ENCODE measurements at places on chromosomes 2 and 18.

GRCh38 chr18:45755934-45756333, 32.0 kb downstream of the SLC14A1 start:
- DNase-seq: peak; percentile 56

GRCh38 chr2:106948540-106948939, 62.6 kb upstream of the ST6GAL2 start:
- DNase-seq: peak; percentile 51

DNA sequence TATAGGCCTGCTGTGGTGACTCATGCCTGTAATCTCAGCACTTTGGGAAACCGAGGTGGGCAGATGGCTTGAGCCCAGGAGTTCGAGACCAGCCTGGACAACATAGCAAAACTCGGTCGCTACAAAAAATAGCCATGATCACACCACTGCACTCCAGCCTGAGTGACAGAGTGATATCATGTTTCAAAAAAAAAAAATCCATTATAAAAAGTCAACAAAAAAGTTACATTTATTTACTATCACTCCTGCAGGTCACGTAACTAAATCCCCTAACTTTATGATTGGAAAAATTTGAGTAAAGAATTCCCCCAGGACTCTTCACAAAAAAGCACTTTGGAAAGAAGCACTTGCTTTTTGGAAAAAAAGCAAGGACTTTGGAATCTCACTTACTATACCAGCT, 46.4 kb upstream of the AGPS start:
- no peak for DNase-seq

- DNase-seq: peak; percentile 87
Measured at GRCh38 chr2:38716185-38716584, 35.0 kb downstream of the SRSF7 start.

DNA sequence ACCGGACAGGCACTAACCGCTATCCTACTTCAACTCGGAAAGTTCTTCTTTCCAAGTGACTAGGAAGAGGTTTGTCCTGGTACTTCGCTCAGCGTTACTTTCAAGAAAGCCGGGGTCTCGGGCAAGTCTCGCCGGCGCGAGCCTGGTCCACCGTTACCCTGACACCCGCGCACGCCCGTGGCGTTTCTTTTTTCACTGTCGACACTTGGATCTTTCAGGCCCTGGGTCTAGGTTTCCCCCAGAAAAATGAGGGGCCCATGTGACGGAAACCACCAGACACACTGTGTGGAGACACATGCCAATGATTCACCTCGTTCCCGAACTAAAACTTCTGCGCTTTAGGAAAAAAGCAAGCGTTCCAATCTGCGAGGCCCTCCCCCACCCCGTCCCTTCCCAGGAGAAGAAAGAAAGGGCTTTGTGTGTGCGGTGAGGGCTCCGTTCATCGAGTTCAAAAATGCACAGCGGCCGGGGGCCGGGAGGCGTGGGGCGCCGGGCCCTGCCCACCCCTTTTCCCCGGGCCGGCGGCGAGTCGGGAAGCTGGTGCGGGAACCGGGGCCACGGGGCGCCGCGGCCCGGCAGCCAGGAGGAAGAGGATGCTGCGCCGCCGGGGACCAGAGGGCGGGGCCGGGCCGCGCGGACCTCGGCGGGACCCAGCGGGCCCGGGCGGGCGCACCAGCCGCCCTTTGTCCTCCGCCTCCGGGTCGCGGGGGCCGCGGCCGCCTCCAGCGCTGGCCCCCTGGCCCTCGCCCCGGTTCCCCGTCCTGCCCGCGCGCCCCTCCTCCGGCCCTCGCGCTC, 2.6 kb downstream of the ZNF521 start:
- peak; percentile 78 for DNase-seq

DNA sequence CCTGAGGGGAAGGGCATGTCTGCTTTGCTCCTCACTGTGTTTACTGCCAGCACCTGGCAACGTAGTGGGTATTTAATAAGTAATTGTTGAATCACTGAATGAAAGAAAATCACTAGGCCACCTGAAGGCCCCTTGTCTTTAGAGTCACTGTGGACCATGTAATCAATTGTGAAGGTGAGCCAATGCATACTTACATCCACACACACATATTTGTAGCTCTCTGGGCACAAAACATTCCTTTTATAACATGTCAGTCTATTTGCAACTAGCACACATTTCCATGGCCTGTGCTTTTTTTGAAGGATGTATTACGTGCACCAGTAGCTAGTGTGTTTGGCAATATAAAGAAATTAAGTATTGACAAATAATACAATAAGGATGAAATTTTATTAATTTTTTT, 11.2 kb downstream of the ATP8B1 start:
- DNase-seq: no peak

GRCh38 chr2:212723226-212723625, 184.6 kb upstream of the ERBB4 start:
- DNase-seq: no peak

DNA sequence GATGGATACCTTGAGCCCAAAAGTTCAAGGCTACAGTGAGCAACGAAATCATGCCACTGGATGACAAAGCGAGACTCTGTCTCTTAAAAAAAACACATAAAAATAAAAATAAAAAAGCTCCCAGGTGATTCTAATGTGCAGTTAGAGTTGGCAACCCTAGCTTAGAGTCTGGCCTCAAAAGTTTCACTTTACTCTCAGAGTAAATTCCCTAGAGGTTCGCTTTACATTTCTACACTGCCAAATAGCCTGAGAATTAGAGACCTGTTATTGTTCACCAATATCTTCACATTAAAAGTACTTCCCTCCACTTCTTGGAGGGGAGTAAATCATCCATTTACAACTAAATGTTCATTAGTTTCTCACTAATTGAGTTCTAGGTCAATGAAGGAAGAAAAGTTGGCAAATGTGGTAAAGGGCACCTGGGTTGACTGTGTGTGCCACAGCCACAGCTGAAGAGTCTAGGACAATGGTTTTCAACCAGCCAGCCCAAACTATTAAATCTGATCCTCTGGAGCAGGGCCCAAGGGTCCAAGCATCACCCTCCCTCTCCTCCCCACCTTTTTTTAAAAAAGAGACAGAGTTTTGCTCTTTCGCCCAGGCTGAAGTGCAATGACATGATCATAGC, 15.2 kb upstream of the TMEM37 start:
- no peak for DNase-seq

DNA sequence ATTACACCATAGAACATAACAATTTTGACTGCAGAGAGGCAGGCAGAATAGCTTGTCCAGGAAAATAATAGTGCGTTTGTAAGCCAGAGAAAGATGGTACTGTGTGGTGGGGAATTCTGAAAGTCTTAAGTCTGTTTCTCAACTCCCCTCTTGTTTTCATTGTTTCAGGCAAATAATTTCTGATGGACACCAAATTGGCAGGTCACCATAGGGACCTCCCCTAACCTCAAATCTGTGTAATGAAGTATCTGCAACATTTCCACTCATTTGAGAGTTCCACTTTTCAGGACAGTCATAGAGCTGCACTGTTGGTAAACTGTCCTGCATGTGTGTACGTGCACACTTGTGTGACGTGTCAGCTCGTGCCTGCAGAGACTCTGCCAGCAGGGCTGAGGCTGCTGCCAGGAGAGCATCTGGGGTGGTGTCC, 195.6 kb downstream of the AGAP1 start:
- no peak for DNase-seq

DNA sequence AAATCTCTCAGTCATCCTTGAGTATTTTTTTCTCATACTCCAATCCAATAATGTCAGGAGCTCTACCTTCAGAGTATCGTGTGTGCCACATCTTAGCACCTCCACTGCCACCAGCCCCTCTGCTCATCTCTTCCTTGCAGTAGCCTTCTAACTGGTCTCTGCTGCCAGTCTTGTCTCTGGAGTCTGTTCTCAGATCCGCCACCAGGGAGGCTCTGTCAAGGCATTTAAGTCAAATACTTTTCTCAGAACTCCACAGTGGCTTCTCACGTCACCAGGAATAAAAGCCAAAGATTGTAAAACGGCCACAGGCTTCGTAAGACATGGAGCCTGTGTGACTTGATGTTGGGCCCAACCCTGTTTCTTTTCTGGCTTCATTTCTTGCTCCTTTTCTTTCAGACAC, 7.1 kb downstream of the UNC50 start:
- no peak for DNase-seq

GRCh38 chr2:200575957-200576356, 9.9 kb upstream of the AOX1 start:
- DNase-seq: peak; percentile 14

DNA sequence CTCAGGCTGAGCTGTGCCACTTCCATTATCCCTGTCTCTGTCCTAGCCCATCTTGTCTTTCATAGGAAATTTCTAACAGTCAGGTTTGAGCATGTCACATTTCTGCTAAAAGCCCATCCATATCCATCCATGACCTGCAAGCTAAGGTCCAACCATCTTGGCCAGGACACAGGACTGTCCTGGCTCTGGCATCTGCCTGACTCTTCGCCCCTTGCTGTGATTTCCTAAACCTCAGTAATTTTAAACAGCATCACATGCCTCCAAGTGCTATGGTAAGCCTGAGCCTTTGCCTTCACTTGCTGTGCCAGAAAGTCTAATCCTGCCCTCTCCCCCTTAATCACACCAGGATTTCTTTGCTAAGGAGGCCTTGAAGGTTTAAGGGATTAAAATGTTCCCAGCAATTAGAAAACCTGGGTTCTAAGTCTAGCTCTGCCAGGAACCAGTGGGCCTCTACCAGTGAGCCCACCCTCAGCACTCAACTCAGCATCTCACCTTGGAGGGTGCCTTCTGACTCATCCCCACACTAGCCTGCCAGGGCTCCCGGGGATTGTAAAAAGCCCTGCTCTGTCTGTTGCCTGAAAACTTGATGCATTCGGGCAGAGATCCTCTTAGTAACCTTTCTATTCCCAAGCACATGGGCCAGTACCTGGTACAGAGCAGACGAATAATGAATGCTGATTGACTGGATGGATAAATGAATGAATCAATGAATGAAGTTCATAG, 411.0 kb downstream of the LRATD1 start:
- DNase-seq: peak; percentile 20

DNA sequence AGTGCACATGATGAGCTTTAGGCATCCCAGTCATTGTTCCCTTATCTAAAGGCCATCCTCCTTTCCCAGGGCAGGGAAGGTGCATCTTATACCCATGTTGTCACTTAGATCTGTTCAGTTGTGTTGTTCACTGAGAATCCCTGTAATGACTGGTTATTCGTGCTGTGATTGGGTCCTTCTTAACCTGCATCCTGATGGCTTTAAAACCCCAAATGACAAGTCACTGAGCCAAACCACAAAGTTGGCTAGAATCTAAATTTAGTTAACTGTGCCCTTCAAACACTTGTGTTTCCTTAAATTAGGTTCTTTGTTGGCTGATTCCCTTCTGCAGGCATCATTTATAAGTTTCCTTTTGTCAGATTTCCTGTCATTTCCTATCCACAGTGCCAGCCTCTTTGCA, 58.5 kb upstream of the SLC16A14 start:
- no peak for DNase-seq

DNA sequence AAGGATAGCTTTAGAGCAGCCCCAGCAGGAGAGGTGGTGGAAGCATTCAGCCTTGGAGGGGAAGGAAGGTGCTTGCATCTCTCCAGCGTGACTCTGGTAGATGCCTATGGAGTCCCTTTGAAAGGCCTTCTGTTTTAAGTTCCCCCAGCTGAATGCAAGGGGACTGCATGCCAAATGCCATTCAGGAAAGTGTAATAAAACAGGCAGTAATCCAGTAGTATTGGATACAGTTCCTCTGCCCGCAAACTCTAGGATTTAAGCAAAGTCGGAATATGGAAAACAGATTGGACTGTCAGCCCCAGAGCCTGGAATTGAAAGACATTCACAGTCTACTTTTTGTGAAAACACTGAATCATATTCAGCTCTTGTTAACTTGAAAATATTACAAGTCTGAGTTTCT, 125.2 kb upstream of the GAREM1 start:
- DNase-seq: no peak

GRCh38 chr2:238720232-238720672, 127.6 kb upstream of the TWIST2 start:
- peak; percentile 25 for DNase-seq

DNA sequence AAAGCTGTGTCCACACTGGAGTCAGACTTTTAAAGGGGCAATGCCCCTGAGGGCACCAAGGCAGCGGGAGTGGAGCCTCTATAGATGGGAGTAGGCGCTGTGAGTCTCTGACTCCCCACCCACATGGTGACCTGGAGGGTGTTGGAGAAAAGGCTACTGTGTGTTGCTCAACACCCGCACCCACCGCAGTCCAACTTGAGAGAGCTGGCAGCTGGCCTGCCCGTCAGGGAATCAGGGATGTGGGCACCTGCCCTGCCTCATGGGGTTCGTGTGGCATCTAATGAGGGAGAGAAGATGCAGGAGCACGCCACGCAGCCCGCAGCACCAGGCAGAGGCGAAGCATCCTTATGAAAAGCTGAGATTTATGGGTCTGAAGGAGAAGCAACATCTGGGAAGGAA, 84.2 kb downstream of the KLHL29 start:
- DNase-seq: no peak

DNA sequence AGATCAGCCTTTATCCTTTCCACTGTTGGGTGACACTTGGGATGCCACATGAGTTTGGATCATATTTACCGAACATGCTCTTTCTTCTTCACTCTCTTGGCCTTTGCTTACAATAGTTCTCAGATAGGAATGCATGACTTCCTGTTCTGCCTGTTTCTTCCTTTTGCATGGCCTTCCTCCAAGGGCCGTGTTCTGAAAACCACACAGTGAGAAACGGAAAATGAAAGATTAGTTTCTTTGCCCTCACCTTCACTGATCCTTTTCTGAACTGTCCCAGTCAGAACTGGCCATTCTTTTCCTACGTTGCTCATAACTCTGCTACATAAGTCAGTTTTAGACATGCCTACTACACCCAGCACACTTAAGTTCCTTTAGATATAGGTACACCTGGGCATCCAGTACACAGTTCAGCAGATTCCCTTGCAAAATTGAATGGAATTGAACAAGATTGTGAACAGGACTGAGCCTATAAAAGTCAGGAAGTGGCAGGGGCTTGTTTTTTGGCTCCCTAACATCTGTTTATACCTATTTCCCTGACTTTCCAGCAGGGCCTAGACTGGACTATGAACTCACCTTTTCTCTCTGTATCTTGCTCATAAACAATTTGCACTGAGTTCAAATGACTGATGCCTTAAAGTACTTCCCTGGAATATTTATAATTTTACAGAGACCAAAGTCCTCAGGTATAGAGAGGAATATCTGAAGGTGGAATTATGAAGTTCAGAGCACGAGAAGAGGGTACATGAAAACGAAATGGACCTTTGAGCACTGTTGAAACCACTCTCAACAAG, 186.4 kb upstream of the ST6GAL2 start:
- DNase-seq: peak; percentile 32

- DNase-seq: no peak
Measured at GRCh38 chr2:151363709-151364108, 6.3 kb downstream of the TNFAIP6 start.

GRCh38 chr2:182744490-182744889, 28.4 kb downstream of the DNAJC10 start:
- no peak for DNase-seq

DNA sequence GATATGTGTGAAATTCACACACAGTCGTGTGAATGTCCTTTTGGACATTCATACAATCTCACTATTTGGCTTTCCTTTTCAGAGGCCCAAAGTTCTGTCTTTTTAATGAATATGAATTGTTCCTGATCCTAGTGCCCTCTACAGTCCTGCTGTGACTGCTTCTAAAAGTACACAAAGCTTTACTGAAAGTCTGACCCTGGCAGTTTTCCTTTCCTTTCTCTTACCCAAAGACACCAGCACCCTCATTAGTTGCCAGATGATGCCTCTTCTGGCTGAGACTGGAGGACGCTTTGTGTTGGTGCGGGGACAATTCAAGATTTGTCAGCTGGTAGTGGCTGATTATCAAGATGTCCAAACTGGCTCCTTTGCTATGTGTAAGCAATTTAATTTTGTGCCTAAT, 81.8 kb upstream of the CDCA7 start:
- no peak for DNase-seq
